ENCODE measurements at places on chromosomes 7 and 10. TPM values are rescaled to one million over a fixed set of nuclear protein-coding genes. Genes with fewer than 3 reads are reported as not detected.
A peak's percentile ranks its signal among the peaks of the same experiment; 100 is the strongest.

Gene PIP4K2A
- total RNA-seq, result 36.9 TPM

Gene CCDC7
- 31.7 TPM for total RNA-seq

Gene TMEM229A
- 0.42 TPM for total RNA-seq

Gene PCLO
- total RNA-seq, result 17.7 TPM

Gene PLEKHS1
- total RNA-seq, result 25.7 TPM

Gene SAMD9
- 8.1 TPM for total RNA-seq

GRCh38 chr7:139972029-139972428 lies 90.7 kb downstream of the PARP12 start:
- no peak for DNase-seq

DNA sequence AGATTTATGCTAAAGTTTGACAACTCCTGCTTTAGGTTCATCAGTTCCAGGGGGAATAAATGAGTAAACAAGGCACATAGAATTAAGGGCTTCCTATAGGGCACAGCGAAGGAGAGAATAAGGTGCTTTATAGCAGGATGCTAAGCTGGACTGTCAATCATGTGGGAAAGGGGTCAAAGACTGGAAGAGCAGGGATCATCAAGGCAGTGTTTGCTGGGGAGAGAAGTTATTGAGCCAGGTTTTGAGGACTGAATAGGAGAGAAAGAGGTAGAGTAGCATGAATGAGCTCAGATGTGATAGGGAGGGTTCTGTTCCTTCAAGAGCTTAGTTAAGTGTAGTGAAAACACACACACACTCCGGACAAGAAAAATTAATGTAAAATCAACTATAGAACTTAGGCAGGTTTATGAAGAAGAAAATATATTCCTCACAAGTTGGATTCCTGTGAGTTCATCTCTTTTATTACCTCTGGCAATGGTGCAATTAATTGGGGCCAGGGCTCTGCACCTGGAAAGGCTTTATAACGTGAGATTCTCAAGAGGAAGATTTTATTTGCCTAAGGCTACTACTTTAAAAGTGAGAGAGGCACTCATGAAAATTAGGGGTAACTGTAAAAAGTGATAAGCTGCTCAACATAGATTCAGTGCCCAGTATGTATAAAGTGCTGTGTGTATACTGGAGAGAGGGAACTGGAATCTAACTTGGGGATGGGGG lies 222.4 kb downstream of the AUTS2 start:
- DNase-seq, result no peak

DNA sequence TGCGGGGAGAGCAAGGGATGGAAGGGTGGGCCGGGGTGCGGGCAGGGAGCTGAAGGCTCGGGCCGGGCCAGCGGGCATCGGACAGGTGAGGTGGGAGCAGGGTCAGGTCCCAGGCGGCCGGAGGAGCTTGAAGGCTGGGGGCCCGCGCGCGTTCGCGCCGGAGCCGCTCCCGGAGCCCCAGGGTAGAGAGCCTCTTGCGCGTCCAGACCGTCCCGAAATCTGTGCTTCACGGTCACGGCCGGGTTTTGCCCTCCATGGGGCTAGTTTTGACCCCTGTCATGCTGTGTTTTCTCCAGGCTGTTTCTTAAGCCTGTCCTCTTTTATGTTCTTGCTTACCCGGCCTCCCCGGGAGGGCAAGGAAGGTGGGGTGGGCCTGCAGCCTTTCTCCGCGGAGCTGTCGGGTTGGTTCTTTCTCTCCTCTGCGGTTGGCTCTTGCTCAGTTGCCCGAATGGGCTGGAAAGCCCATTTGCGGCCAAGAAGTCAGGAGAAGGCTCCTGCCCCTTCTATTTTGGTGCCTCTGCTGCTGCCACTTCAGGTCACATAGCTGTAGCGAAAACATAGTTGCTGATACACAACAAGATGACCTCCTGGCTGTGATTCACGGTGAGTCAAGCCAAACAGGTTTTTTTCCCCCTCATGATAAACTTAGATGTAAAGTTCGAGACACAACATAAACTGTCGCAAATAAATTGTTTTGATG lies 650 bp downstream of the UBE2D1 start:
- peak; percentile 45 for DNase-seq

DNA sequence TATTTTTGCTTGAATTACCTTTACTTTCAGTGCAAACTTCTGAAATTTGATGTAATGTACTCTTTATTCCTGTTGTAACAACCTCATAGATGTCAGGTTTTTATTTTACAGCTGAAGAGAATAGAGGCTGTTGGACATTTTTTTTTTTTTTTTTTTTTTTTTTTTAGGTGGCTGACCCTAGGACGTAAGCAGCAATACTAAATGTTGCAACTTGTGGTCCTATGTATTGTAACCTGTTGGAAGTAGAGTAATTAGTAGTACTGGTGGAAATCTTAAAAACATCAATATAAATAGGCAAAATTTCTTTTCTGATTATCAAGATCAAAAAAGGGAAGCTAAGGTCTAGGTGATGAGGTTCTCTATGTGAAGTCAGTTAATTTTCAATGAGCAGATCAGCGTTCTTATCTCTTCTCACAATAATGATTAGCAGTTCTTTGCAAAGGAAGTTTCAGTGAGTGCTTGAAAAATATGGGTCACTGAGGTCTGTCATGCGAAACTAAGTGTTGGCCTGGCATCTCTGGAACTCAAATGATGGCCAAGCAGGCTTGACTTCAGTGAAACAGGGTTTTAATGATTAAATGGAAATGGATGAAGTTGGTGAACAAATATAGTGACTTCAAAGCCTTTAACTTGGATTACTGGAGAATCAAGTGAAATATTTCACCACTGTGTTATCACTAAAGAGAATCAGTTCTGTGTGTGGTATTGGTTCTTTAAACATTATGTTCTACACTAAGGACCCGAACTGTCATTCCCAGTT lies 42.7 kb downstream of the BICC1 start:
- no peak for DNase-seq

DNA sequence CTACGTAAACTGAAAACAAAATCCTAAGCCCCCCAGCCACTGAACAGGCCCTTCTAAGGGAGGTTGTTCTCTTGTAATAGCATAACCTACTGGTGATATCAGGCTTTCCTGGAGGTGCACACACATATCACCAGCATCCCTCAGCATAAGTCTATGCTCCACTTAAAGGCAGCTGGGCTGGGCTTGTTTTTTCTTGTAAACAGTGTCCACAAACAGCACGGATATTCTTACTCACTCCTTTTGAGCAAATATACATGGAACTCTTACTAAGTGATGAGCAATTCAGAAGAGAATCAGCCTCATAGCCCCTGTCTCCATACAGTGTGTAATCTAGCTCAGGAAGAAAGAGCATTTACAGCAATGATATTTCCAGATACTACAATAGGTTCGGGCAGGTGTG lies 2.4 kb downstream of the LRIT1 start:
- no peak for DNase-seq

DNA sequence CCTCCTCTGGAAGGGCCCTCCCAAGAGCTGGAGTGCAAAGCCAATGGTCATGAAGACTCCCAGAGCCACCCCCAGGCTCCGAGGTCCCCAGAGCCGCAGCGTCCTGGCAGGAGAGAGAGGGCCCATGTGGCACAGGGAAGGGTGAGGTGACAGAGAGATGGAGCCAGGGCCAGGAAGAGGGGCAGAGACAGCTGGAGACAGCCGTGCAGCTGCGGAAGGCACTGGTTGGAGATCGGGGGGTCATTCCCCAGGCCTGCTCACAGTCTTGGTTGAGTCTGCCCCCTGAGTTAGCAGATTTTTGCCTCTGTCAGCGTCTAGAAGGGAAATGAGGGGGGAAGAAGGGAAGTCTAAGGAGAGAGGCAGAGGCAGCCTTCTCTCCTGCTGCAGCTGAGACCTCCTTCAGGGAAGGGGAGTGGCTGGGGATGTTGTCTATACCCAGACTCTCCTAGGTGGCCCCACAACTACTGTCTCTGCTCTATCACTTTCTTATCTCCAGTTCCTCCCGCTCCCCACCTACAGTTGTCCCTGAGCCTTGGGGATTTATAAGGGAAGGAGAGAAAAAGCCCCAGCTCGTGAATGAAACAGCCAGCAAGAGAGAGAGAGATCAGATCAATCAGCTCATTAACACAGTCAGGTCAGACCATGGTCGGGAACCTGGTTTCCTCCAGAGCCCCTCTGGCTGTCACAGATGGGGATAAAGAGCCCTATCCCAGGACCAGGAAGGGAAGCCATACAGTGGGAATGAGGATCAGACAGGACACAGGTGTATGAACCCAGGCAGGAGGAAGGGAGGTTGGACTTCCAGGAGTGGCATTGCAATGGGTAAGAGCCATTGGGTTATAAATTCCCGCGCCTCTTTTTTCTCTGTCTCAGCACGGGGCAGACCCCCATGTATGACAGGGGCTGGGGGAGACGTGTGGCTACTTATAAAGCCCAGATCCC lies 1.2 kb downstream of the GAL3ST4 start:
- no peak for DNase-seq

- no peak for DNase-seq
Observed at GRCh38 chr10:100357059-100357858, 10.2 kb downstream of the SCD start.

DNA sequence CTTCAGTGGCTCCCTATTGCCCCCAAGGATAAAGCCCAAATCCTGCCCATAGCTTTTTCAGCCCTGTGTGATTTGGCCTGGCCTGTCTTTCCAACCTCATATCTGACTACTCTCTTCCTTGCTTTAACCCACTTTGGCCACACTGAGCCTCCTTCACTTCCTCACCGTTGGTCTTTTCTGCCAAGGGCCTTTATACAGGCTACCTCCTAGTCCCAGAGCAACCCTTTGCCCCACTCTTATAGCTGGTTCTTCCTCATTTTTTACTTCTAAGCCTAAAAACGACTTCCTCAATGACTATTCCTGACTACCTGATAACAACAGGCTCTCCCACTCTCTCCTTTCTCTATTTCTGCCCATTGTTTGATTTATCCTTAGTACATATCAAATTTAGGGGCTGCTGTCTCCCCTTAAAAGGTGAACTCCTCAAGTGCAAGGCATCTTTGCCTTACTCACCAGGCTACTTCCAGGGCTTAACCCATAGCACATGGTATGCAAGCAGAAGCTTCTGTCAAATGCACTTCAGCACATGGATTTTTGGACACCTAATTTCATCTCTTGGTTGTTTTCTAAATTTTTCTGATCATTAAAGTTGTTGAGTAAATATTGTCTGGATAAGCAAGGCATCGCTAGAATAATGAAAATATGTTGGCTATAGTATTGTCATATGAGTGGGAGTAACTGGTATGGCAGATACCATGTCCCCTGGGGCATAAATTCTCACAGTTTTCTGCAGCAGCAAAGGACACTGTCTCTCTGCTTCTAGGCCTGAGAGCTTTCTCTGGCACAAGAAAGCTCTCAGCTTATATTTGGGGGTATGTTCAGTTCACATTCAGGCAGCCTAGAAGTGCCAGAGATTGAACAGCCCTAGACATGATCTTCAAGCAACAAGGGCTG lies 201.5 kb upstream of the GPR26 start:
- DNase-seq, result no peak

GRCh38 chr10:1491901-1492300 lies 245.4 kb downstream of the ADARB2 start:
- DNase-seq, result no peak

All from ureter (tissue), 1 donor.